ENCODE measurements at places on chromosomes 3 and 15.

GRCh38 chr3:33884701-33885100 is 86.3 kb downstream of the PDCD6IP start:
- DNase-seq: no peak

- DNase-seq: no peak
These were observed 127.2 kb upstream of the IL12A start for GRCh38 chr3:159861369-159861987.

- no peak for DNase-seq
These were observed 563.8 kb downstream of the PYDC2 start for GRCh38 chr3:192024751-192025150.

DNA sequence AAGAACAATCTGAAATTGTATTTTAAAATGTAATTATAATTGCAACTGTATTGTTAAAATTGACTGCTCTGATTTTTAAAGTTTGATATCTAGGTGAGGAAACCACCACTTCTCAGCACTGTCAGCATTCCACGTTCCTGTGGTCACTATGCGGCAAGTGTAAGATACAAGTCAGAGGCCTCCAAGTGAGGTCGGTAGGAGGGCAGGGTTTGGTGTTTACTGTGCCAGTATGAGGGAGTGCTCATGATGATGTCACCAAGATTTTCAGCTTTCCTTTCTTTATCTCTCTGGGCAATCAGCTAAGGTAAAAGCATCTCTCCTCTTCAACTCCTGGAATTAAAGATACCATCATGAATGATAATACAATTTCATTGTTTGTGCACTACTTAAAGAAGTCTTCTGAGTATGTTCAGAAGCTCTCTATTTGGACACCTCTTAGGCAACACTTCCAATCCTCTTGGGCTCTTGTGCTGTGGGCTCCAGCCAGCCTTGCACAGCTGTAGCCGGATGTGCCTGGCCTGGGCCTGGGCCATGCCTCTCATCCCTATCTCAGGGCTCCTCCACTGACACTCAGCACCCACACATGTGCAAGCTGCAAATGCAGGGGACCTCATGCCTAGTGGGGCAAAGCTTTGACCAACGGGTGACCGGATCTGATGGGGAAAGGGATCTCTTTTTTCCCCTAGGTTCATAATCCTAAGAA is 42.9 kb downstream of the CCR3 start:
- DNase-seq: peak; percentile 23

DNA sequence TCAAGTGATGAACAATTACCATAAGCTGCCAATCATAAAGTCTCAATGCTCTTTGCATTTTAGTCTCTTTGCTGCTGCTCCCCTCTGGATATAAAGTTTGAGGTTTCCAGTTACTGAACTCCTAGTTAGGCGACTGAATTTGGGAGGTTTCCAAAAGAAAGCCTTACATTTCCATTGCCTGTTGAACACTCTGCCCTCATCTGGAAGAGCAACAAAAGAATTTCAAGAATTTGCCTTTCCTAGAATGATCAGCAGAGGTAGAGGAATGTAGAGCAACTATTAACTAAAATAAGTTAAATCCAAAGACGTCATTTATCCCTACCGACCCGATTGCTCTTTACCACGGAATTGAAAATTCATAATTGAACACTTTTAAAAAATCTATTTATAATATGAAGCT is 53.4 kb upstream of the PRICKLE2 start:
- DNase-seq: peak; percentile 77

DNA sequence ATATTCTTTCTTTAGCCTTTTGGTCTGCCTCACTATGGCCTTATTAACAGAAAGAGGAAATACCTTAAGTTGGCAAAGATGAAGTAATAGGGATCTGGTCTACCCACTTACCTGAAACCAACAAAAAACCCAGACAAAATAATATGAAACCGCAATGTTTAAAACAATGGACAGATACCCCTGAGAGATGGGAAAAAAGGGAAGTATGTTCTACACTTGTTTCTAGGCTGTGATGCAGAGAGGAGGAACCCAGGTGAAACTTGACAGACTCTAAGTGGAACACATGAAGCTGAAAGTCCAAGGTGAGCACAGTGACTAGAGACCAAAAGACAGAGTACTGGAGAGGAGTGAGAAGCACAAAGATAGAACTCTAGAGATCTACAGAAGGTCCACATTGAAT is 78.4 kb downstream of the NR2E3 start:
- DNase-seq: no peak

DNA sequence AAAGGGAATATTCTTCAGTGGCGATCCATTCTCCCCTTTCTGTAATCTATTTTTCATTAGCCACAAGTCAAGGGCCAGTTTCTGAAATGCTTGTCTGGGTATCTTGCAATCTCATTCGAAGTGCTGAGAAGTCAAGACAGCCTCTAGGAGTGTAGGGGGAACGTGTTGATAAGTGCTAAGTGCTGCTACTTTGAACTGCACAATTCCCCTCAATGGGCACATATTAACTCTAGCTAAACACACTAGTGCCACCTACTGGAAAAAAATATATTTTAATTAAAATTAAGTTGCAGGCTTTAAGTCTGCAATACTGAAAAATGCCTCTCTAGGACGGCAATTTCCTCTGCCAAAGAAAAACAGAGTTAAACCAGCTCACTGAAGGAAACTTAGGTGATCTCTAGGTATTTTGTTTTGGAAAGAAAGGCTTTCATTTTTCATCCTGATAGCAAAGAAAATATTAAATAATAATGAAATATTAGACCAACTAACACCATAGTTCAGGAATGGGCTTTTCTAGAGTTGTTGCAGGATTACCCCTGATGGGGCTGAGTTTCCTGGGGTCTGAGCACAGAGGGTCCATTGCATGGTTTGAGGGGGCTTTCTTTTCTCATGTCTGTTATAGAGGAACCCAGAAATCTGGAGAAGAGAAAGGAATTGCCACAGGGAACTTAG is 181.9 kb upstream of the KBTBD8 start:
- DNase-seq: peak; percentile 65

- no peak for DNase-seq
These were observed 101.2 kb downstream of the PLCH1 start for GRCh38 chr3:155643581-155644165.

GRCh38 chr15:65952391-65953053 is 83.2 kb downstream of the RAB11A start:
- DNase-seq: peak; percentile 47

DNA sequence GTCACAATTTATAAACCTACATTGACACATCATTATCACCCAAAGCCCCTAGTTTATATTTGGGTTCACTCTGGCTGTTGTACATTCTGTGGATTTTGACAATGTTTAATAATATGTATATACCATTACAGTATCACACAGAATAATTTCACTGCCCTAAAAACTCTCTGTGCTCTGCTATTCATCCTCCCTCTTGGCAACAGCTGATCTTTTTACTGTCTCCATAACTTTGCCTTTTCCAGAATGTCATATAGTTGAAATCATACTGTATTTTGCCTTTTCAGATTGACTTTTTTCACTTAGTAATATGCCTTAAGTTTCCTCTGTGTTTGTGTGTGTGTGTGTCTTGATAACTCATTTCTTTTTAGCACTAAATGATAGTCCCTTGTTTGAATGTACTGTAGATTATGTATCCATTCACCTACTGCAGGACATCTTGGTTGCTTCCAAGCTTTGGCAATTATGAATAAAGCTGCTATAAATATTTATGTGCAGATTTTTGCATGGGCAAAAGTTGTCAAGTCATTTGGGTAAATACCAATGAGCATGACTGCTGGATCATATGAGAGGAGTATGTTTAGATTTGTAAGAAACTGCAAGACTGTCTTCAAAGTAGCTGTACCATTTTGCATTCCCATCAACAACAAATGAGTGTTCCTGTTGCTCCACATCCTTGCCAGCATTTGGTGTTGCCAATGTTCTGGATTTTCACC is 9.5 kb downstream of the PARP15 start:
- DNase-seq: no peak

GRCh38 chr3:193774916-193775285 is 181.9 kb downstream of the OPA1 start:
- DNase-seq: no peak

DNA sequence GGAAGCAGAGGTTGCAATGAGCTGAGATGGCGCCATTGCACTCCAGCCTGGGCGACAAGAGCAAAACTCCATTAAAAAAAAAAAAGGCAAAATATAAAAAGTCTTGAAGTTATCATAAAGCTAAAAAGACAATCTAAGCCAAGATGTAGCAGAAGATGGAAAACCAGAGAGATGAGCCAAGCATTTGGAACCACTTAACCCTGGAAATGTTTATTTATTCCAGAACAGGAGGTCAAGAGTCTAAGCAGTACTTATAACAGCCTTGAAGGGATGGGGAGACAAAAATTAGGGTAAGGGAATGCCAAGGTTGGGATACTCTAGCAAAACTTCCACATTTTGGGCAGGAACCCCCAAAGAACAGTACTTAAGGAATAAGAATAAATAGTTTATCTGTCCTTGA is 30.1 kb downstream of the FAIM start:
- no peak for DNase-seq

- DNase-seq: no peak
These were observed 145.8 kb upstream of the UBE2E1 start for GRCh38 chr3:23659840-23660430.

DNA sequence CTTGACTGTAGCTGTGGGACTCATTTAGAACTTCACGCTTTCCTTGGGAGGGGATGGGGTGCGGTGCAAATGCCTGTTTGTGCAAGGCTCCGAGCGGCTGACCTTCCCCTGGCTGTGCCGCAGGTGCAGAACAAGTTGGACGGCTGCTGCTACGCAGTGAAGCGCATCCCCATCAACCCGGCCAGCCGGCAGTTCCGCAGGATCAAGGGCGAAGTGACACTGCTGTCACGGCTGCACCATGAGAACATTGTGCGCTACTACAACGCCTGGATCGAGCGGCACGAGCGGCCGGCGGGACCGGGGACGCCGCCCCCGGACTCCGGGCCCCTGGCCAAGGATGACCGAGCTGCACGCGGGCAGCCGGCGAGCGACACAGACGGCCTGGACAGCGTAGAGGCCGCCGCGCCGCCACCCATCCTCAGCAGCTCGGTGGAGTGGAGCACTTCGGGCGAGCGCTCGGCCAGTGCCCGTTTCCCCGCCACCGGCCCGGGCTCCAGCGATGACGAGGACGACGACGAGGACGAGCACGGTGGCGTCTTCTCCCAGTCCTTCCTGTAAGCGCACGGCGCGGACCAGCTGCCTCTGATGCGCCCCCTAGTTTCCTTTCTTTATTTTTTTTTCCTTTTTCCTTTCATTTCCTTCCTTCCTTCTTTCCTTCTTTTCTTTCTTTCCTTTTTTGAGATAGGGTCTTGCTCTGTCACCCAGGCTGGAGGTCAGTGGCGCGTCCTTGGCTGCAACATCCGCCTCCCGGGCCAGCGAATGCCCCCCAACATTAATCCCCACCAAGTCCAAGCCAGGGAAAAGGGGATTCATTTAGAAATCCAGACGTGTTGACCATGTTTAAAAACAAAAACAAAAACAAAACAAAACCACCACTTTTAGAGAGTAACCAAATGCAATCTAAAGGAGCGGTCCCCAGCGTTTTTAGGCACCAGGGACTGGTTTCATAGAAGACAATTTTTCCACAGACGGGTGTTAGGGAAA is 42.7 kb downstream of the EIF2AK4 start:
- peak; percentile 73 for DNase-seq

- DNase-seq: peak; percentile 86
These were observed 602.0 kb upstream of the KCNMB2 start for GRCh38 chr3:177934001-177934891.

DNA sequence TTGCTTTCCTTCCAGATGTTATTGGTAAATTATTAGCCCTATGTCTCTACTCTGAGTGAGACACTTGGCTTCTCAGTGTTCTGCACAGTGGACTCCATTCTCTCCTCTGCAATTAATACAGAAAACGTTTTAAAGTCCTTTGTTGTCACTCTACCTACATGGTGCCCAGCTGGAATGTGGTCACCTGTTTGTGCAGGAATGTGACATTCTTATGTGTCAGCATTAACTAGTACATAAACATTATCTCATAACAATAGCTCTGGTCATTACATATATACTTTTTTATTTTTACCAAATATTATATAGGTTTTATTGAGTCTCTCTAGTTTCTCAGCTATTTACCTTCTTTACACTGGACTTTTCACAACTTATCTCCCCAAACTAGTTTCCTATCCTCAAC is 147.0 kb upstream of the KCNMB2 start:
- DNase-seq: peak; percentile 14

DNA sequence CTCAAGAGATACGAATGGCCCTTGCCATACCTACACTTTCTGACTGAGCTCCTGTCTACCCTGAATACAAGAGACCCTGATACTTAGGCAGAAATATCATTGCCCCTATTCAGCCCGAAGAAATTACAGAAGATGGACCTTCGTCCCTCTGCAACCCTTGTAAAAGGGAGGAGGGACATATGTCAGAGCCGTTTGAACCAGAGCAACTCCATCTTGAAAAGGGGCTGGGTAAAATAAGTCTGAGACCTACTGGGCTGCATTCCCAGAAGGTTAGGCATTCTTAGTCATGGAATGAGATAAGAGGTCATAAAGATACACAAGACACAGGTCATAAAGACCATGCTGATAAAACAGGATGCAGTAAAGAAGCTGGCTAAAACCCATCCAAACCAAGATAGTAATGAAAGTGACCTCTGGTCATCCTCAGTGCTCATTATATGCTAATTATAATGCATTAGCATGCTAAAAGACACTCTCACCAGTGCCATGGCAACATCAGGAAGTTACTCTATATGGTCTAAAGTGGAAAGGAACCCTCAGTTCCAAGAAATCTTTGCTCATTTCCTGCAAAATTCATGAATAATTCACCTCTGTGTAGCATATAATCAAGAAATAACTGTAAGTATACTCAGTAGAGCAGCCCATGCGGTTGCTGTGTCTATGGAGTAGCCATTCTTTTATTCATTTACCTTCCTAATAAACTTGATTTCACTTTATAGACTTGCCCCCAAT is 49.7 kb upstream of the GPD1L start:
- no peak for DNase-seq

DNA sequence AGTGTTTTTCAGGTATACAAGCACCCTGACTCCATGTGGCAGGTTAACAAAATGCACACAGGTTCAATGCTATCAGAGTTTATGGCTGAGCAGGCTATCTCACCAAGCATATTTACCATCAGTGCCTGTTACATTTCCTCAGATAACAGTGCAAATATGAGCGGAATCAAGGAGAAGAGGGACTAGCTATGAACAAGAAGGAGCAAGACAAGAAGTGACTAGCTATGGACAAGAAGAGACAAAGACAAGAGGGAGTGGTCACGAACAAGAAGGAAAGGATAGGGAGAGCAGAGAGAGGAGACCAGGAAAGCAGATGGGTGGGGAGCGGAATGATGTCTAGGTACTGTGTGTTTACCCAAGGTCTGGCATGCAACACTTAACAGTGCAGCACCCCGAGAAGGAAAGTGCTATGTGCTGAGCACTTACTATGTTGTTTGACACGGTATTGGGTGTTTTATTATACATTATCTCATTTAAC is 8.6 kb downstream of the ILDR1 start:
- no peak for DNase-seq

- DNase-seq: no peak
These were observed 49.0 kb downstream of the CASR start for GRCh38 chr3:122232485-122232884.

GRCh38 chr3:176615826-176616225 is 581.5 kb downstream of the TBL1XR1 start:
- DNase-seq: no peak

DNA sequence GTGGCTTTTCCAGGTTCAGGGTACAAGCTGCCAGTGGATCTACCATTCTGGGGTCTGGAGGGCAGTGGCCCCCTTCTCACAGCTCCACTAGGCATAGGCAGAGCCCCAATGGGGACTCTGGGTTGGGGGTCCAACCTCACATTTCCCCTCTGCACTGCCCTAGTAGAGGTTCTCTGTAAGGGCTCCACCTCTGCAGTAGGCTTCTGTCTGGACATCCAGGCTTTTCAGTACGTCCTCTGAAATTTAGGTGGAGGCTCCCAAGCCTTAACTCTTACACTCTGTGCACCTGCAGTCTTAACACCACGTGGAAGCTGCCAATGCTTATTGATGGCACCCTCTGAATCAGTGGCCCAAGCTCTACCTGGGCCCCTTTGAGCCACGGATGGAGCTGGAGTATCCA is 22.5 kb upstream of the TM4SF4 start:
- no peak for DNase-seq
